SK-MEL-5 (cell line): ENCODE measurements at places on chromosomes 5 and 9.

GRCh38 chr9:76453785-76454184 lies 5.2 kb upstream of the GCNT1 start:
- no peak for DNase-seq

- DNase-seq = peak; percentile 32
These were observed 880.9 kb upstream of the SEMA6A start for GRCh38 chr5:117455236-117456233.

DNA sequence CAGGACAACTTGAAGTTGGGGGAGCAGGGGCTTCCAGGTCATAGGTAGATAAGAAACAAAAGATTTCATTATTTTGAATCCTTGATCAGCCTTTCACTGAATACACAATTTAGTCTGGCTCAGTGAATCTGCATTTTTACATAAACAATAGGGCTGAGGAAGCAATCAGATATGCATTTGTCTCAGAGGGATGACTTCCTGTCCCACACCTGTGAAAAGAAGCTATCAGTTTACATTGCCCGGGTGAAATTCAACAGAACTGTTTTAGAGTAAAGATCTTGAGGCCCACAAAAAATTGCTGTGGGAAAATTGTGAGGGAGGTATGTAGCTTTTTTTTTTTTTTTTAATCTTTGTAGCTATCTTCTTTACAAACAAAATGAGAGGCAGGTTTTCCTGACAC lies 38.3 kb downstream of the DNAJB5 start:
- DNase-seq = no peak

- DNase-seq = no peak
These were observed 4.6 kb downstream of the CFAP90 start for GRCh38 chr5:7846327-7846726.

GRCh38 chr5:154756009-154756867 lies 1.1 kb downstream of the LARP1 start:
- DNase-seq = no peak

DNA sequence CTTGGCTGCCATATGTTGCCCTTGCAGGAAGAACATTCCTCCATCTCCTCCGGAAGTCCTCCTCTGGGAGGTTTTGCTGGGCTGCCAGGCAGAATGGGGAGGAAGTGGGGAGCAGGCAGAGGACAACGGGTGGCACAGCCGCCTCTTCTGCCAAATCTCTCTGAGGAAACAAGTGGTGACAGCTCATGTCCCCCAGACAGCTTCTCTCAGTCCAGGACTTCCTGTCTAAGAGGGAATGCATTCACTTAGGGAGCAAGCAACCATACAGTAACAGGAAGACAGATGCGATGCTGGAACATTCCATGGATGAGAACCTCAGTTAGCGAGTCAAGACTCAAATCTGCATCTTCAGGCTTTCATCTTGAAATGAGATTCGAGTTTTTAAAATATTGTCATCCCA lies 701.0 kb downstream of the SEMA5A start:
- no peak for DNase-seq

DNA sequence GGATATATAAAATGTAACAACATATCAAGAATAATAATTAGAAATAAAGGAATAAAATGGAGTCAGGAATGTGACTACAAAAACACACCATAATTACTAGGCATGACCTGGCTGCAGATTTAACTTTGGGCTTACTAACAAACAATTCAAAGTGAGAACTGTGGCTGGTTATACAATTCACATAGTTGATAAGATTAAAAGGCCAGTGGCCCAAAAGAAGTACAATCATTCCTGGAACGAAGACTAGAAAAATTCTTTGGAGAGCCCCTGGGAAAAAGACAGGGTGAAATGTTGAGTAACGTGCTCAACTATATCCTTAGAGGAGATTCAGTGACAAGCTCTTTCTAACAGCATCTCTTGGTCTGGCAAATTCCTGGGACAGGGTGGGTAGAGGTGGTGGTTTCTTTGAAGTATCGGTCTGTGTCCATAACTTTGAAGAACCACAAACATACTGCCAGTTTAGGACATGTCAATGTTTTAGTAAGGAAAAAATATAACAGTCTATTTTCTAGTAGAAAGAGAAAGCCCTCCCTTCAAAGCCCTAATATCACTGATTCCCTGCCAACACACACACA lies 75.0 kb upstream of the IL6ST start:
- DNase-seq = no peak

DNA sequence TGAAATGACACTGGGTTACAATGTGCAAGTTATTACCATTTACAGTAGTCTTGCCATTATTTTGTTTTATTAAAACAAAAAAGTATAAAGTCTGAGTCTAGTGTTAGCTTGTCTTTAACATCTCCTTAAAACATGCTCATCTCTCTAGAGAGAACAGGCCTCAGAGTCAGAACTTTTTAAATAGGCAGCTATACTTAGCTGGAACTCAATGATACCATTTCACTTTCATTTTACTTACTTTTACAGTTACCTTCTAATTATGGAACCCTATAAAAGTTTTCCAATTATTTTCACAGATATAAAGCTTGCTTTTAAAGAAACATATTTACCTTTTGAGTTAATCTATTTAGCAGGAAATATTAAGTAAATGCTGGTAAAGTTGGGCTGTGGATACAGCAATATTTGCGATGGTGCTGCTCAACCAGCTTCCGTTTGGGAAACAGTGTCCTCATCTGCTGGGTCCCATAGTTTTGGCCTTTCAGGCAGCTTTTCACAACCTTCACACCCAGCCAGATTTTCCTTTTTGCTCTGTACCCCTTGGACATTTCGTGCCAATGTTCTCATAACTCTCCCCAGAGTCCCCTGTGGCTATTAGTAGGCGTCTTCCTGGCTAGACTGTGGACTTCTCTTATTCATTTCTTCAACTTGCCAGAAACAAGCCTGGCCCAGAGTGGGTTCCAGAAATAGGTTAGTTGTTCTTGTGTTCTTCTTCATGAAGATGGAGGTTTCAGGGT lies 36.3 kb upstream of the UBTD2 start:
- no peak for DNase-seq

- no peak for DNase-seq
These were observed 297.1 kb downstream of the HCN1 start for GRCh38 chr5:45399041-45399440.

DNA sequence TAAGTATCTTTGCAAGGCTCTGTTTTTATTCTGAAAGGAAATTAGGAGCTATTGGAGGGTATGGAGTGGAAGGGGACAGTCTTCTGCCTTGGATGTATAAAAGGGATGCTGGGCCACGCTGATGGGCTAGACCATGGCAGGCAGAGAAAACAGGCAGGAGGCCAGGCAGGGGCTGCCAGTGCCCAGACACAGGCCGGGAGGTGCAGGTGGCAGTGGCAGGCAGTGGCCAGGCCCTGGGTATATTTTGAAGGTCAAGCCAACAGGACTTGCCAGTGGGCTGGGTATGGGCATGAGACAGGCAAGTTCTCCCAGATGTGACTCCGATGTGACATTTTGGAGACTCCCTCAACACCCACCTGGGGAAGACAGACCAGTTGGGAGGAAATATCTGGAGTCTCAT lies 131.9 kb downstream of the KCNIP1 start:
- no peak for DNase-seq

- peak; percentile 87 for DNase-seq
These were observed 181.3 kb downstream of the CAVIN4 start for GRCh38 chr9:100759215-100759614.

- DNase-seq = no peak
These were observed 146.3 kb downstream of the RORB start for GRCh38 chr9:74643303-74643923.

DNA sequence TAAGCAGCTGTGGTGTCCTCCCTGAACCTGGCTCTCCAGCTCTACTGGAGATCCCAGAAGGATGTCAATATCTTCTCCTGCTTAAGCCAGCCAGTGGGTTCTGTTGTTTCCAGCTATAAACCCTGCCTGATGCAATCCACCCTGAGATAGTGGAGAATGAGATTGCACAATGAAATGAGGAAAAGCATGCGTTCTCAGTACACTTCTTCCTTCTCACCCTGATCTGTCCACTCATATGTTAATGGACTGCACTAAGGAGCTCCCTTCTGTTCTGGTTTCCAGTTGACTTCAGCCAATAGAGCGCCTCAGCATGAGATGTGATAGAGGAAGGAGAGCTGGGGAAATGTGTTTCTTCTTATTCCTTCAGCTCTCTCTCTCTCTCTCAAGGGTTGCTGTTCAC lies 40.0 kb upstream of the CDH6 start:
- DNase-seq = no peak

DNA sequence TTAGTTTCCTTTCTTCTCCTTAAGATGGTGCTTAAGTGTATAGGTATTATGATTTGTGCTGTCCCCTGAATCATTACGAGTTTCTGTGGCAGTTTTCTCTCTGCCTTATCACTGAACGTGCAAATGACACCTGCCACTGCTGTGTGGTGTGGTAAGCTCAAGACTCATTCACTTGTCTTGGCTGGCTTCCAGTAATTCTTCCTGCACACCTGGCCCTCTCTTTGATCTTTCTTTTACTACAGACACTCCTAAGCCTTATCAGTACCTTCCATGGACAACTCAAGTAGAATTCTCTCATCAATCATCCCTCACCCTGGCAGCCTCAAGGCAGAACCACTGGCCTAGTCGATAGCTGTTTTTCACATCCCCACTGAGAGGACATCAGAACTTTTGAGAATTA lies 82.6 kb upstream of the ADAMTS19 start:
- DNase-seq = no peak

GRCh38 chr5:31632460-31632859 lies 6.5 kb upstream of the PDZD2 start:
- no peak for DNase-seq

- no peak for DNase-seq
These were observed 27.5 kb downstream of the SLC46A2 start for GRCh38 chr9:112863214-112863613.

GRCh38 chr9:136838314-136839228 lies 3.7 kb upstream of the AJM1 start:
- no peak for DNase-seq

- no peak for DNase-seq
These were observed 28.2 kb downstream of the EXOC3 start for GRCh38 chr5:470961-471749.

- DNase-seq = no peak
These were observed 1.1 kb downstream of the ELOVL7 start for GRCh38 chr5:60842871-60843385.

DNA sequence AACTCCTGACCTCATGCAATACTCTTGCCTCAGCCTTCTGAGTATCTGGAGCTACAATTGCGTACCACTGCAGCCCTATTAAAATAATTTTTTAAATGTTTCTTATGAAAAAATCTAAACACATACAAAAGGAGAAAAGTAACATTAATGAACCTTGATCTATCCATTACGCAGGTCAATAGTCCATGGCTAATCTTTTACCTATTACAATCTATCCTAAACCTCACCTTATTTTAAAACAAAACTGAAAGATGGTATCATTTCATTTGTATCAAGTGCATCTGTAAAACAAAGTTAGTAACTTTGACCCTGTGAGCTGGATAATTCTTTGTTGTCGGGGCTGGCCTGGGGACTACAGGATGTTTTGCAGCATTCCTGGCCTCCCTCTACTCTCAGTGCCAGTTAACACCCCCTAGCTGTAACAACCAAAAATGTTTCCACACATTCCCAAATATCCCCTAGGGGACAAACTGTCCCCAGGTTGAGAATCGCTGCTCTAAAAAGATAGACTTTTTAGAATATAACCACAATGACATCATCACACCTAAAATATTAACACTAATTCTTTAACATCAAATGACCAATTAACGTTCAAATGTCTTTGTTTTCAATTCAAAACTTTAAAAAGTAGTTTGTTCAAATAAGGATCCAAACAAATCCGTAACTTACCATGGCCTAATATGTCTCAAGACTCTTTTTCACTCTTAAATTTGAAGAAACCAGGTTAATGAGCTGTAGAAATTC lies 54.8 kb downstream of the RNF38 start:
- DNase-seq = peak; percentile 12

GRCh38 chr5:69231281-69231680 lies 3.4 kb upstream of the CDK7 start:
- DNase-seq = no peak

DNA sequence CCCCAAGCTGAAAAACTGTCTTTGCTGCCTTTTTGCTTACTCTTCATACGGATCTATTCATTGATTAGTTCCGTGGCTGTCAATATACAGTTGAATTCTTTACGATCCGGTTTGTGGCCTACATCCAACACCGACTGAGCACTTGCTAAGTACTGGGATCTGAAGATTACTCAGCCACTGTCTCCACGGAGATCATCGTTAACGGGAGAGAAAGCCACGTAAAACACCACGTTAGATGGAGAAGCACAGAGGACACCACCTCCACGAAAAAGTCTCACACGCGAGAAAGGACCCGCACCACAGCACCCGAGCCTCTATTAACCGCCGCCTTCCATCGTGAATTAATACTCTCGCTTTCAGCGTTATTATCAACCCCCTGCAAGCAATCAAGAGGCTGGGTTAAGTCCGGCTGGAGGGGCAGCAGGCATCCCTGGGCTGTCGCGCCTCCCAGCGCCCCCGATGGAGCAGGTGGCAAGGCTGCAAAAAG lies 650 bp downstream of the ELP1 start:
- DNase-seq = no peak

- DNase-seq = no peak
These were observed 57.6 kb downstream of the TMOD1 start for GRCh38 chr9:97559111-97559514.

- no peak for DNase-seq
These were observed 18.6 kb downstream of the B4GALT1 start for GRCh38 chr9:33148367-33149014.

GRCh38 chr5:176851871-176852658 lies 41.7 kb downstream of the UNC5A start:
- no peak for DNase-seq

GRCh38 chr9:107989544-107989943 lies 500.0 kb upstream of the KLF4 start:
- DNase-seq = no peak

- no peak for DNase-seq
These were observed 358.5 kb upstream of the RGMB start for GRCh38 chr5:98414938-98415337.

GRCh38 chr9:124257070-124257843 lies 492 bp upstream of the NEK6 start:
- no peak for DNase-seq

GRCh38 chr9:83681490-83681889 lies 26.3 kb downstream of the UBQLN1 start:
- no peak for DNase-seq

DNA sequence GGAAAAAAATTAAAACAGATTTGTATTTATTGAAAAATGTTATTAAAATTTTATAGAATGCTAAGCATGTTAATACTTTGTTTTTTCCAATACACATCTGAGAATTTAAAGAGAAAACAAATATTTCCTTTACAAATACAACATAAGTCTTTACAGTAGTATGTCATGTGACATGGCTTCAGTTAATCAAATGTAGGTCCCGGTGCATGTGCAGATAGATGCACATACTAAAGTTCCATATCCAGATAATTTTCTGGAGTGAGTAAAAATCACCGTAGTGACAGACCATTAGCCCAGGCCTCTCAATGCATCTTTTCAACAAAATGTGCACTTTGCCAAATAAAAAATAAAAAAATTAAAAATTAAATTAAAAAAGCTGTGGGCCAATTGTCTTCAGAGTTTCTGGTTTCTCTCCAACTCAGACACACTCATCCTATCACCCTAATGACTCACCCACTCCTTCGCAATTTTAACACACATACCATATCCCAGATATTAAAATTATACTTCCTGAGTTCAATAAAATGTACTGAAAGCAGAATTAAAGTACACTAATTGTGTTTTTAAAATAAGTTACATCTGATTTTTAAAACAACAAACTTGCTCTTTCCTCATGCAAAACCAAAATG lies 508.1 kb downstream of the NR2F1-AS1 start:
- no peak for DNase-seq
